NCI-H510A (cell line): ENCODE measurements at places on chromosomes 1 and 21.

DNA sequence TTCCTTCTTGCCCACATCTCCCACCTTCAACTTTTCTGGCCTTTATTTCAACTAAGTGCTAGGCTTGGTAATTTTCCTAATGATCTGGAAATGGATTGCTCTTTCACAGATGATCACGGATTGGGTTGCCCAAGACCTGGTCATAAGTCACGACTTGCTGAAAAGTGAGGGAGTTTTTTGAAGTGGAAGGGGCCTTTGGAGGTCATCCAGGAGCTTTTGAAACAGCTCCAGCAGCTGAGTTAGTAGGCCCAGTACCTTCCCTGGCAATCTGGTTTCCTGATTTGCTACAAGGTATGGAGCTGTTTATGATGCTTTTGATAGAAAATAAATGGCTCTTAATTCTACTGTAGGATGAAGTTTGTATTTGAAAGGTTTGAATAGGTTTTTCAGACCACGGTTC is 20.4 kb downstream of the GREM2 start:
- DNase-seq: no peak

DNA sequence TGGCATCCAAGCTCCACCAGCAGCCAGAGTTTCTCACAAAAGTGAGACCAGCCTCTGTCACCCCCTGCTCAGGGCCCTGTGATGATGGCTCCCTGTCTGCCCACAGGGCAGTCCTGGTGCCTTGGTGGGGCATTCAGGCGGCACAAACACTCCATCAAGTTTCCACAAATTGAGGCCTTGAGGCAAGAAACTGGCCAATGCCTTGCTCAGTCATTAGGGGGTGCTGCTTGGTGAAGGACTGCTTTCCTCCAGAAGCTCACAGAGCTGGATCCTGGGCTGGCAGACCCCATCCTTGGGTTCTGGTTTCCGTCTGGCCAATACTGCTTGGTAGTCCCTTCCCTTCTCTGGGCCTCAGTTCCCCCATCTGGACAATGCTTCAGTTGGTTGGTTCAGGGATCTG is 12.5 kb upstream of the AHDC1 start:
- DNase-seq: no peak

DNA sequence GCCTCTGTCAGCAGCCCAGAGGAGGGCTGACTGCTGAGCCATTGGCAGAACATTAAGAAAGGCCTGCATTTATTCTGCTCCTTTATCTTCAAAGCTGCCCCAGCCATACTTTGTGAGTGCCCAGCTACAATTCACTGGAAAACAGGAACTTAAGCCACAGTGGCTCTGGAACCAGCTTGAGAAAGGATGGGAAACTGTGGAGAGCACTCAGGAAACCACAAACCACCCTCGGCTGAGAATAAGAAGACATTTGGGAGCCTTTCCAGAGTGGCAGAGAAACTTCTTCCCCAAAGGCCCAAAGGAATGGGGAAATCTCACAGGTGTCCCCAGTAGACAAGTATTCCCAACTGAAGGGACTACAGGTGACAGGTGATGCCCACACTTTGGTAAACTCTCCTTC is 1.8 kb downstream of the LAMB3 start:
- DNase-seq: no peak

- DNase-seq: no peak
These were observed 107.3 kb downstream of the RNF220 start for GRCh38 chr1:44512313-44512885.

GRCh38 chr1:164735315-164736052 is 176.5 kb downstream of the PBX1 start:
- DNase-seq: peak; percentile 57
